Caudate nucleus (tissue), 63 donors: ENCODE measurements at places on chromosomes 7 and 10.

GRCh38 chr10:15821046-15821683 is 39.1 kb downstream of the MINDY3 start:
- no peak for DNase-seq

DNA sequence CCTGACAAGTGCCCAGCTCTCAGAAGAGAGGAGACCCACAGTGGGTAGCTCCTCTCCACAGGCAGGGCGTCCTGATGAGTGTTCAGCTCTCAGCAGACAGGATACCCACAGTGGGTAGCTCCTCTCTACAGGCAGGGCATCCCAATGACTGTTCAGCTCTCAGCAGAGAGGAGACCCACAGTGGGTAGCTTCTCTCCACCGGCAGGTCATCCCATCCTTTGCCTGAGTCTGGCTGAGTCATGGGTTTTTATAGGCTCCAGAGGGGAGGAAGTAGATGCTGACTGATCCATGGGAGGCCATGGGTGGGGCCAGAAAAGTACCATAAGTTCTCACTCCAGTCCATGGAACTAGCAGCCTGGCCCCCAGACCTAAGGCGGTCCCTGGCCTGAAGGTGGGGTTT is 18.5 kb downstream of the CFAP70 start:
- no peak for DNase-seq

DNA sequence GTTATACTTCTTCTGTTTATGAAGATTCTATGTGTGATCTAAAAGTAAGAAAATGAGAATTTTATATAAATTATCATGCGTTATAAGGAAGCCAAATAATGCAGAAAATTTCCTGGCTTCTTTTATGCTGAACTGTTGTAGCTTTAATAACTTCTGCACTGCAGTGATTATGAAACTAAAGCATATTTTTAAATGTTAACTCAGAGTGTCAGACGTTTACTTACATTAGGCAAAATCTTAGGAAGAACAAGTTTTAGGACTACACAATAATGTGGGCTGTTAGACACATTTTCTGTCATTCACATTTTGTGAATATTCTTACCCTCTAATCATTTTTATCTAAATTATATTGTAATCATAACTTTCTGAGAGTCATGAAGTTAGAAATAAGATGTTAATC is 22.0 kb downstream of the GRM3 start:
- no peak for DNase-seq

- no peak for DNase-seq
These were observed 91.2 kb upstream of the AHR start for GRCh38 chr7:17207220-17207619.

- DNase-seq = no peak
These were observed 995.4 kb upstream of the LRRN3 start for GRCh38 chr7:110095372-110096052.

GRCh38 chr10:101061624-101062231 is at the start of gene KAZALD1:
TSS of gene KAZALD1 (plus strand) at chr10:101061989. CDS start at chr10:101062593, 604 bp downstream.
- DNase-seq = no peak

- no peak for DNase-seq
These were observed 152.0 kb upstream of the PITRM1 start for GRCh38 chr10:3324612-3325038.

- DNase-seq = no peak
These were observed 501.1 kb upstream of the CELF2 start for GRCh38 chr10:10516346-10517130.

DNA sequence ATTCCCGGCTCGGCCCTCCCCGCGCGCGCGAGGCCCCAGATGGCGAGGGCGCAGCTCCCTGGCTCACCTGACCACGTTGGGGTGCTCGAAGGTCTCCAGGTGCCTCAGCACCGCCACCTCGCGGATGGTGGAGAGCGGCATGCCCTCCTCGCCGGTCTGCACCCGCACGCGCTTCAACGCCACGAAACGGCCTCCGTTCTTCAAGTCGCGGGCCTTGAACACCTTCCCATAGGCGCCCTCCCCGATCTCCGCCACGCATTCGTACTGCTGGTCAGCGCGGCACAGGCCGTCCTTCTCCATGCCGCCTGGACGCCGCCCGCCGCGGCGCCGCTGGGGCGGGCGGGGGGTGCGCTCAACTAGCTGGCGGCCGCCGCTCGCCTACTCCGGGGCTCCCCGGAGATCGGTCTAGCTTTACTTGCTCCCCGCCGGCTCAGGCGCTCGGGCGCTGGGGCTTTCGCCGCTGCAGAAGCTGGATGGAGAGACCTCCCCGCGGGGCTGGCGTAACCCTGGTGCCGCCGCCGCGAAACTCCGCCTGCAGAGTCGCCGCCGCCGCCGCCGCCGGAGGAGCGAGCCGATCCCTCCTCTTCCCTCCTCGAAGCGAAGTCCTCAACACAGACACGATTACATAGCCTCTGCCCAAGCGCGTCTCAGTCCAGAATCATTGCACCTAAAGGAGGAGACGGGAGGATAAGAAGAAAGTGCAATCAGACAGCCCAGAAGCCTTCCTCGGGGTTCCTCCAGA is 3.2 kb downstream of the CDK6 start:
- peak; percentile 52 for DNase-seq

DNA sequence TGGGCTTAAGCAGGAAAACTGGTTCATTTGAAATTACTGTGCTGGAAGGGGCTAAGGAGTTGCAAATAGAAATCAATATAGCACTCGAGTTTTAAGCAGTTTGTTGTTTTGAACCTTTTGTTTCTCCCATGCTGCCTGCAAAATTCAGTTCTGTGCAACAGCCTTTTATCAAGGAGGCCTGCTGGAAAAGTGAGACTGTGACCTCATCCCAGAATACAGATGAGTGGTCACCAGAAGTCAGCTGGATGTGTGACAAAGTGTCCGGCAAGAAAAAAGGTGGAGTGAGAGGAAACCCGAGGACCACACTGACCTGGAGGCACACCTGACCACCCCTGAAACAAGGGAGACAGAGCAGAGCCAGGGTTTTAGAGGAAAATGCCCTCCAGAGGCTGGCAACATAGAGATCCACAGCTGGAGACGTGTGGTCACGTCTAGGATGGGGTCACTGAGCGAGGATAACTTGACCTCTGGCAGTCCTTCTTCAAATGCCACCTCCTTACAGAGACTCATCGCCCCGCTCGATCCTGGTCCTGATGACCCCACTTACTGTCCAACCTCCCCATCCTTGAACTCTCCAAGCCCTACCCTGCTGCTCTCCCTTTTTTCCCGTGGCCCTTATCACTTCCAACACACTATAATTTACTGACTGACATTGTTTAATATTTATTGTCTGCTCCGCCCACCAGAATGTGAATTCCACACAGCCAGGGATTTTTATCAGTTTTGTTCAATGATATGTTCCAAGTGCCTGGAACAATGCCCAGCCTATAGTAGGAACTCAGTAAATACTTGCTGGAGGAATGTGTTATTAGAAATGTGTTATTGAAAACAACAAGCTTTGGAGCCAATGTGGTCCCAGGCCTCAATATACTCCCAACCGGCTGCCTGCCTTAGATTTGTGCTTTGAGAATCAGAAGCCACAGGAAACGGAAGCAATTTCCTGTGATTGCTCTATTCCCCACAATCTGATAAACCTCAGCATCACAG is 243.8 kb downstream of the GLI3 start:
- no peak for DNase-seq

DNA sequence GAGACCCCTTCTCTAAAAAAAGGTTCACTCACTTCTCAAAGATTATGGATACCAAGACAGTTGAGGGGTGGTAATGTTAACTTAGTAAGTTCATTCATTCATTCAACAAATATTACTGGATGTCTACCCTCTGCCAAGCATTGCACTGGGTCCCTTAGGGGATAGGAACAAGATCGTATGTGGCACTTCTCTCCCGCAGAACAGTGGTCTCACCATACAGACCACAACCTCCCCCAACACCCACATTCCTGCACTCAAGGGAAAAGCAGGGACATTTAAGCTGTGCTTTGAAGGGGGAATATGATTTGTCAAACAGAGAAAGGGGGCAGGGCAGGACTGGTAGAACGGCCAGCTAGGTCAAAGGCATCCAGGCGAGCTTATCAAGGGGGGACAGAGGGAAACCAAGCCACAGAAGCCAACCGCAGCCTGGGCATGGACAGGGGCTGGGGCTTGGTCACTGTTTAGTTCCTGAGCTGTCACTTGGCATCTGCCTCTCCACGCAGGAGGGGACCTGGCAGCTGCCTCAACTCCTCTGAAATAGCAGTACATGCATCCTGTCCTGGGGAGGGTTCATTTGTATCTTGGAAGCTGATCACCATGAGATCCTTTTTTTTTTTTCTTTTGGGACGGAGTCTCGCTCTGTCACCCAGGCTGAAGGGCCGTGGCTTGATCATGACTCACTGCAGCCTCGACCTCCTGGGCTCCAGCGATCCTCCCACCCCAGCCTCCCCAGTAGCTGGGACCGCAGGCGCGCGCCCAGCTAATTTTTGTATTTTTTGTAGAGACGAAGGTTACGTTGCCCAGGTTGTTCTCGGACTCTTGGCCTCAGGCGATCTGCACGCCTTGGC is 949 bp upstream of the CLIP2 start:
- no peak for DNase-seq

DNA sequence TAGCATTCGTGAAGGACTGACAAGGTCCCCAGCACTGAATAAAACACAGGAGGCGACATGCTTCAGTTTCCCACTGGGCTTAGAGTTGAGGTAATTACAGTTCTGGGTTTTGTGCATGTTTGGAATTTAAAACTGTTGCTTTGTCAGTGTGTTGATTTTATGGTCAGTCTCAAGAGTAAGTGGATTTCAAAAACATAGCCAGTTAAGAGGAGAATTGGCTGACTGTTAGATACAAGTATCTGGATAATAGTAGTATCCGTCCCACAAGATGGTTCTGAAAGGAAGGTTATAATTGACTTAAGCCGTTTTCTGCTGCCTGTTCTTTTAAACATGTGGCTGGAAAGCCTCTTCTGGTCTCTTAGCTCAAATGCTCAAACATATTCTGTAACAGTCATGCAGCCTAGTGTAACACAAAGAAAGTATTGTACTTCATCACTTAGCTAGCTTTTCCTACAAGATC is 170.9 kb downstream of the POLR1F start:
- DNase-seq = no peak

DNA sequence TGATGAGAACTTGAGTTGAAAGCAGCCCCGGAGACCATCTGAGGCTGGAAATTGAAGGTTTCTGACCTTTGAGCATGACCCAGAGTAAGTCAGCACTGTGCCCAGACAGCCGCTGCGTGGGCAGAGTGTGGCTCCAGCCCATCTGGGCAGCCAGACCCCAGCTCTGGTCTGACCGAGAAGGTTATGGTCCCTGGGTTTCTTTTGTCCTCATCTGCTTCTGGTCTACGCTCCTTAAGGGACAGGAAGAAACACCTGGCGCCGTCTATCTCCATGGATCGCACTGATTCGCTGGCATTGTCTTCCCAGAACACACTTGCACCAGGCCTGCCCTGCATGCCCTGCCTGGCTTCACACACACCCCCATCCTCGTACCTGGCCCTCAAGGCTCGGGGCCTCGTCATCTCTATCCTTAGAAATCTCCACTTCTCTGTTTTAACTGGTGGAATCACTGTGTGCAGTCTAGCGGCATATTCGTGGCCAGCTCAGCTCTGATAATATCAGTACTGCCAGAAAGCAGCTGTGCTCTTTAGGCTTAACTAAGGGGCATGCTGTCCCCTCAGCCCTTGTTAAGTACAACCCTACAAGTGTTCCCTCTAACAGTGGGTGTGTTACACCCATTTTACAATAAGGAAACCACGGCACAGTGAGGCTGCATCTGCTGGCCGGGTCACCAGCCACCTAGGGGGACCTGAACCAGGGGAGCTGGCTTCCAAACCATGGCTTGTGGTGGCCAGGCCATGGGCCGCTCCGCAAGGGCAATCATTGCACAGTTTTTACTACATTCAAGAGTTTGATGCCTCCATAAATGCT is 127.7 kb downstream of the ADCY1 start:
- DNase-seq = no peak

DNA sequence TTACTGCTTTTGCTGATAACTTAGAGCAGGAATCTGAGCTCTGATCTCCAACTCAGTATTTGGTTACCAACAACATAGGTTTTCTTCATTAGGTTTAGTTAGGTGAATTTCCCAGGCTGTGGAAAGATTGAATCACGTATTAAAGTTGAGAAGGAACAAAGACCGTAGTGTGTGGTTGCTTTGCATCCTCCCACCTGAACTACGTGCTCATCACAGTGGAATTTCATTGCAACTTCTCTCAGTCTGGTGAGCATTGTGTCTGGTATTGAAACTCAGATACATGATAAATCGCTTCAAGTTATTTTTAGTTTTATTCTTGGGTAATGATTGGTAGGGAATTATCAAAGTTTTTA is 139.4 kb upstream of the AKR1E2 start:
- DNase-seq = no peak

- no peak for DNase-seq
These were observed 260.9 kb downstream of the ADARB2 start for GRCh38 chr10:1476455-1476803.

GRCh38 chr7:44378744-44379143 is 53.4 kb upstream of the CAMK2B start:
- no peak for DNase-seq

- DNase-seq = no peak
These were observed 199.2 kb downstream of the IMMP2L start for GRCh38 chr7:111363099-111363498.

DNA sequence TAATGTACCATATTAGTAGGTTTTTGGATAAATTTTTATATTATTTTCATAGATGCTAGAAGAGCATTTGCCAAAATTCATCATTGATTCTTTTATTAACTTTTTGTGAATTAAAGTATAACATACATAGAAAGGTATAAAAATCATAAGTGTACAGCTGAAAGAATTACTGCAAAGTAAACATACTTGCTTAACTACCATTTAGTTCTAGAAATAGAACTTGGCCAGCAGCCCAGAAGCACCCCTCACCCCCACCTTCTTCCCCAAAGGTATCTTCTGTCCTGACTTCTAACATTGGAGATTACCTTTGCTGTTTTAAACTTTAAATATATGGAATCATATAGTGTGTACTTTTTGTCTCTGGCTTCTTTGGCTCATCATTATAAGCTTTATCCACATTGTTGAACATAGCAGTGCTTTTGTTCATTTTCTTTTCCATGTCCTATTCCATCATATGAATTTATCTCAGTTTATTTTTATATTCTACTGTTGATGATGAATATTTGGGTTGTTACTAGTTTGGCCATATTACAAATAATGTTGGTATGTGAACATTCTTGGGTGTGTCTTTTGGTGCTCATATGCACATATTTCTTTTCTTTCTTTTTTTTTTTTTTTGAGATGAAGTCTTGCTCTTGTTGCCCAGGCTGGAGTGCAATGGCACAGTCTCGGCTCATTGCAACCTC is 142.8 kb downstream of the ADK start:
- DNase-seq = no peak

DNA sequence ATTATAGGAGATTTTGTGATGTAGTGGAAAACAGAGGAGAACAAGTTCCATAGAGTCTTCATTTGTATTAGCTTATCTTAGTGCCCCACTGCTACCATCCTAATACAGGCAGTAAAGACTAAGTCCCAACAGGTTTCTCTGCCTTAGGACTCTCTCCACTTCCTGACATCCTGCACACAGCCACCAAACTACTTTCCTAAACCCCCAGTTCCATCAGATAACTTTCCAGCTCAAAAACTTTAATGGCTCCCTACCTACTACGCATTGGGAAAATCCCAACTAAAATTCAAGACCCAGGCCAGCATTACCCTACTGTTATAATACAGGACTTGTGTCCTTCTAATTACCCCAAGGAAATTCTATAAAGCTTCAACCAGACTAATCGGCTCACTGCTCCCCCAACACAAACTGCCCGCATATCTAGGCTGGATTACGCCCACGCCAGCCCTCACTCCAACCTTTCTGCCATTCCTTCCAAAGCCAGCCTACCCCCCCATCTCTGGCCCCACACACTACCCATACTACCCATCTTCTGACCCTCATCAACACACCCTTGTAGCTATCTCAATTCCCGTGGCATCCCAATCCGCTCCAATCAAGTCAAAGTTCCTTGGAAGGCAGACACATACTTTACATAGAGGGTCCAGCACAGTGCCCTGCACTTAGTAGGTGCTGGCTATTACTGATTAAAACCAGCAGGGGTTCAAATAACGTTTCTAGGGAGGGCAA is 1.4 kb downstream of the IDE start:
- DNase-seq = peak; percentile 18
